ENCODE measurements at places on chromosomes 5 and 9.

DNA sequence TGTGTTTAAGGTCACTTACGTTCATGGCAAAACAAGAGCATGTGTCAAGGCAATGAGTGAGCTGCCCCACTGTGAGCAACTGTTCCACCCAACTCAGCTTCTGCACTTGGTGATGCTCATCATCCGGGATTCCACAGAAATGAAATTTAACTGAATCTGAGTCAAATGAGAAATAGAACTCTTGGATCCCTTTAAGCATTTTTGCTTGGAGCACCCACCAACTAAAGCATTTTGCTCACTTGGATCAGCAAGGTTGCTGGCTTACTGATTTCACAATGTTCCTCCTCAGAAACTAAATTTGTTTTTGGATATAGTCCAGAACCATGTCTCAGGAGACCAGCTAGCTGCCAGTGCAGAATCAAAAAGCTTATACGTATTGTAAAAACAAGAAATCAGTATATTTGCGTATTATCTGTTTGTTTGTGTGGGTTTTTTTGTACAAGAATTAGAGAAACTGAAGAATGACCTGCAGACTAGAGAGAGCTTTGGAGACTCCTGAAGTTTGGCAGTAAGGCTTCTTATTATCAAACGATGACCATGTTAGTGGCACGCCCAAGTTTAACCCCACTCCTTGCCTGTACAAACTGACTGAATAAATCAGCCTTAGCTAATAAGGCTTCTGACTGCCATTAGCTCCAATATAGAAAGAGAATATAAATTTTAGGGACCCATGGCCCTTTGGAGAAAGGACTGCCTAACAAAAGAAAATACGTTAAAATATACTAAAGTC lies 153.8 kb upstream of the FST start:
- DNase-seq: no peak

DNA sequence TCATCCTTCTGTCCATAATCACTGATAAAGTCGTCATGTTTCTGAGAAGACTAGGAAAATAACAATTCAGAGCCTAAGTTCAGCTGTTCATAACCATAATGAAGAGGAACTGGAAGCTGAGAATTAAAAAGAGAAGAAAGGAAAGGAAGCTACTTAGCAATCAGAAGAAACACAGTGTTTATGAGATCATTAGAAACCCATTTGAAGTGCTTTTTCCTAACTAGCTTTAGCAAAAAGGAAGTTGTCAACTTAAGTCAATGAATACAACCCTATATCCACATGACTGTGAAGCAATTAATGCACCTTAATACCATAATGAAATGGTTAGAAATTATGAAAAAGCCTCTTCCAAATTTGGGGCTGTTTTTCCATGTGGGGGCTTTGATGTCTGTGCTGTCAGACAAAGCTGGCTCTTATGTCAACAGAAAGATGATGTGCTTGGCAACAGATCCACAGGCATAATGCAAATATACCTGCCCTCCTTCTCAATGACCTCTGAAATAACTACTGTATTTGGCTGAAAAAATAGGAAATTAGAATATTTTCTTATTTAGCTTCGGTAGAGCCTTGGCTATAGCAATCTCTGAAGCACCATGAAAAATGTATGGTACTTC lies 463.5 kb downstream of the RASEF start:
- DNase-seq: no peak

GRCh38 chr9:18478501-18479361 lies 4.8 kb downstream of the ADAMTSL1 start:
- no peak for DNase-seq

- DNase-seq: no peak
These were observed 67.4 kb downstream of the RAD23B start for GRCh38 chr9:107350443-107350842.
